ENCODE measurements at places on chromosomes 3 and 15.
A peak's percentile ranks its signal among the peaks of the same experiment; 100 is the strongest.

- no peak for DNase-seq
Measured at GRCh38 chr3:171847133-171847532, 4.0 kb downstream of the TMEM212 start.

- DNase-seq: no peak
Measured at GRCh38 chr3:15420871-15421270, 6.5 kb downstream of the METTL6 start.

- DNase-seq: no peak
Measured at GRCh38 chr15:32657198-32657883, 15.8 kb downstream of the SCG5 start.

- DNase-seq: no peak
Measured at GRCh38 chr3:47407896-47408838, 27.3 kb downstream of the PTPN23 start.

DNA sequence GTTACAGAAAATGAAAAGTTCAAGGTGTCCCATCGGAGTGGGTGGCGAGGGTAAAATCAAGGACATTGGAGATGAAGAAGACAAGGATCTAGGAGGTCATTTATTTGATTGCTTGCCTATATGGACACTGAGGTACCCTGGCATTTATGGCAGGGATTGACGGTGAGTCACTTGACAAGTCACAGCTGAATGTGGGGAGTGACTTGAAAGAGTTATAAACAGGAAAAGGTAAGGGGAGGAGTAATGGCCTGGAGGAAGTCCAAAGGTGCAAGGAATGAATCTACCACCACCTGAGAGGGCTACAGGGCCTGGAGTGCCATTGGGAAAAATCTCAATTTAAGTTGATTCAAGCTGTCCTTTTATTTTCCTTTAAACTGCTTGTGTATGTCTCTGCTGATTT, 11.8 kb upstream of the SGO1 start:
- no peak for DNase-seq

- DNase-seq: no peak
Measured at GRCh38 chr3:42057561-42058211, 33.5 kb upstream of the TRAK1 start.

GRCh38 chr3:120682095-120682681, at the start of gene HGD:
HGD (minus strand) TSS chr3:120682239; CDS start chr3:120682111, 128 bp downstream.
- no peak for DNase-seq

GRCh38 chr3:72309661-72310418, 524.9 kb upstream of the PROK2 start:
- no peak for DNase-seq

DNA sequence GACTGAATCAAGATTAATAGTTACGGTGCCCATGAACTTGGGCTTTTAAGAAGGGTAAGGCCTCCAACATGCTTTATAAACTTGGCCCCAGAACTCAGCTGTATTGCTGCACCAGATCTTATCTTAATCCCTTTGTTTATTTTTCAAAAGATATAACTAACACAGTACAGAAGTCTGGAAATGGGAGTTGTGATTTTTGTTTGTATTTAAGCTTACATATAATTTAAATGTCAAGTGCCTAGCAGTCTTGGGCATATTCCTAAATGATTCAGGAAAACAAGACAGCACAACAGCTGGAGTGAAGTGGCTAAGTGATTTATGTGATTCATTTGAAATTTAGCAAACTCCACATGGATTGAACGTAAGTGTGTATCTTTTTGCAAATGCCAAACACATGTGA, 56.2 kb downstream of the NBEAL2 start:
- no peak for DNase-seq

DNA sequence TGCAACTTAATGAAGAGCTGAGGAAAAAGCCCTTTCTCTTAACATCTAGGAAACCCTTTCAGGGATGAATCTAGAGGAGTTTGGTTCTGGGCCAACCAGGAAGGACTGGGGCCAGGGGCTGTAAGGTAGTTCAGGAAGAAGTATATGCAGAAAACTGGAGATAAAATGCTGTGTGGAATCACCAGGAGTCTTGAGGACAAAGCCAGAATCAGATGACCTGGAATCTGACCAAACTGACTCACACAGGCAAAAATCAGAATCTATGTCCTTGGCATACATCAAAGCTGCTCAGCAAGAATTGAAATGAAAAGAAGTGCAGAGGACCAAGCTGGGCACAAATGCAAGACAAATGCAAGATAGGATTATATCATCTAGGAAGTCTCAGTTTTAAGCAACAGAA, 59.4 kb upstream of the ATP2C1 start:
- DNase-seq: no peak

GRCh38 chr3:172106989-172107388, 67.6 kb downstream of the FNDC3B start:
- DNase-seq: no peak

DNA sequence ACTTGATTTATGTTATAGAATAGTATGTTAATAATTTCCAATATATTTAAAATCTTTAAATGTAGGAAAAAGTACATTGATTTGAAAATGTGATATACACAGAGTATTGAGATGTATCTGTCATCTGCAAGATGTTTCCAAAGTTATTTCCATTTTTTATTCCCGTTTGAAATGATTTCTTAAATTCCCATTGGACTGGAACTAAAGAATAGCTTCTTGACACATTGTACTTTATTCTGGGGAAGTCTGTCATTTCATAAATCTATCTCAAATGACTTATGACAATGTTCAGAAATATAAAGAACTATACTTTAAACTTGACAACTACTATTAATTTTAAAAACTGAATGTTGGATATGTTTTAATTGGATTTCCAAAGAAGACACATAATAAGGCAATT, 489.6 kb downstream of the ROBO2 start:
- DNase-seq: no peak

DNA sequence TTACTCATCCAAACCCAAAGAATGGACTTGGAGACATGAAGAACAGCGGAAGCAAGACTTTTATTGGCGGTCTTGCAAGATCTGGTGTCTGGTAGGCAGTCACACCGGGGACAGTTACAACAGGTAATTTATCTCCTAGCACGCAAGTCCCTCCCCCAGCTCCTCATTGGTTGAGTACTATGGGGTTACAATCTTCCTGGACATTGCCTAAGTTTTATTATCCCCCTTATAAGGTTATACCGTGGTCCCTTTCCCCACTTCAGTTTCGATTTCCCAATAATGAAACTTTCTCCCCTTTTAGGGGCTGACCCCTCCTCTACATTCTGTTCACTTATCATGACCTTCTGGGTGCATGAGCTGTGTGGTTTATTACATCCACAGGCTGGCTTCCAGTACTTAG, 18.7 kb downstream of the ARL8B start:
- DNase-seq: no peak

GRCh38 chr15:88256279-88257230, at the start of gene NTRK3:
NTRK3 (minus strand) TSS chr15:88256739; CDS start chr15:88256153, 586 bp downstream.
- no peak for DNase-seq

- no peak for DNase-seq
Measured at GRCh38 chr3:171135549-171135948, 109.0 kb upstream of the SLC2A2 start.

DNA sequence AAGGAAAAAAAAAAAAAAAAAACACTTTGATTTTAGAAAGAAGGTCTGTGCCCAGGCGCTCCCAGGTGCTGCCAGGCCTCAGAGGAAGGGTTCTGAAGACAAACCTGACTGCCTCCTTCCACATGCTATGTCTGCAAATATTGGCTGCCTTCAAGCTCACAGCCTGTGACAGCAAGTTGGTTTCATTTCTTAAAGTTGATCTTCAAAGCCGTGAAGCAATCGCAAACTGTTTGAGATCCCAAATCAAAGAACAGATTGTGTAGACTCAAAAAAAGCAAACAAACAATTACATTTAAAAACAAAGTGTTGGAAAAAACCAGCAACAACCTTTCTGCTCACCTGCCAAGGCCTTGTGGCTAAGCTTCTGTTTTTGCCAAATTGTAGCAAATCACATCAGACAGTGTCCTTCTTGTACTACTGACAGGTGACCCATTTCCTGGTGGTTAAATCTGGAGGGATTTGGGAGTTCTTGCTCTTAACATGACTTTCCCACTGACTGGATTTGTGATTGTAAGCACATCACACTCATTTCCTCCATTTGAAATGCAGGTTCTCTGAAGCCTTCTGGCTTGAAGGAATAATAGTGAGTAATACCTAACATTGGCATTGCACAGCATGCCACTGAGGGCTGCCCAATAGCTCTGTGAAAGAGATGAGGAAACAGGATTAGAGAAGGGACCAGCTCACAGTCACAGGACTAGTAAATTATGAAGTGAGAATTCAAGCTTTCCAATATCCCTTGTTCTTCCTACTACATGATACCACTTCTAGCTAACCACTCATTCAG, 502.4 kb downstream of the LPP start:
- DNase-seq: no peak

DNA sequence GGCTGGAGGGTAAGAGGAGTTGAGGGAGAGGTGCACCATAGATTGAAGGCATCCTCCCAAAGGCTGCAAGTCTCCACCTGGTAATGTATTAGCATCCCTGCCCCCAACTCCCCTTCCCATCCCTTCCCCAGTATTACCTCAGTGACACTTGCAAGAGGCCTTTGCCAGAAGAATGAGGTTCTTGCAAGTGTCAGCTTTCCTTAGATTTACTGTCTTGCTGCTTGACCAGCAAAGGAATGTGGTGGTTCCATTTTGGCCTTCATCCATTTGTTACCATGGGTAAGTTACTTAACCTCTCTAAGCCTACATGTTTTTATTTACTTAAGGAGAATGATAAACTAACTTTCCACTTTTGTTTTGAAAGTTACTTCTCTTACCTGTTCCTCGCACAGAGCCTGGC, 108.9 kb downstream of the LRTM1 start:
- no peak for DNase-seq

- DNase-seq: no peak
Measured at GRCh38 chr15:65612949-65613744, 2.2 kb upstream of the INTS14 start.

DNA sequence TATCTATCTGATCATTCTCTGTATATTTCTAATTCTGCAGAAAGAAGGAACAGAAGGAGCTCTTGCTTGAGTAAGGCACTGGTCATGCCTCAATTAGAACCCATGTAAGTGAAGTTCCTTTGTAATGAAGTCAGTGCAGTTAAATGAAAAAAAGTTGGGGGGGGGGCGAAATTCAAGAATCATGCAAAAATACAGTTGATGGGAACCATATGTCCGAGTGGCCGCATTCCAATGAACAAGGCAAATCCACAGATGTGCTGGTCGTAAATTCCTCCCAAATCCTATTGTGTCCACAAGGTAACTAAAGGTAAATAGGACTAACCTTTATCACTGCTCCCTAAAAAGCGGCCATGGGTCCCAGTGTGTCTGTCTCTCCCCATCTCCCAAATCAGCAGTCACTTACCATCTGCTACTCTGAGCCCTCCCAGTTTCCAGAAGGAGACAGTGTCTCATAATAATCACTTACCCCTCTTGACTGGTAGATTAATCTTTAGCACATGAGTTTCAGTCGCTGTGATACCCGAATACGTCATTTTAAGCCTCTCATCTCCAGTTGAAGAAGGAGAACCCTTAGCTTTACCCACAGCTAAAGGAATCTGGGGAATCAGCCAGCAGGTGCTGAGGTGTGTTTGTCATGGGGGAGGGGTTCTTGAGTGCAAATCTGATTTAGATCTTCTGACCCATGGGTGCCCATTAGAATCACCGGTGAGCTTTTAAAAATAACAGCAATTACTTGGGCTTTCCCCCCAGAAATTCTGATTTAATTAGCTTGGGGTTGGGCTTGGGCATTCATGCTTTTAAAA, 56.3 kb upstream of the EPHB3 start:
- peak; percentile 66 for DNase-seq

GRCh38 chr3:188197388-188197847, 43.5 kb downstream of the LPP start:
- DNase-seq: no peak

DNA sequence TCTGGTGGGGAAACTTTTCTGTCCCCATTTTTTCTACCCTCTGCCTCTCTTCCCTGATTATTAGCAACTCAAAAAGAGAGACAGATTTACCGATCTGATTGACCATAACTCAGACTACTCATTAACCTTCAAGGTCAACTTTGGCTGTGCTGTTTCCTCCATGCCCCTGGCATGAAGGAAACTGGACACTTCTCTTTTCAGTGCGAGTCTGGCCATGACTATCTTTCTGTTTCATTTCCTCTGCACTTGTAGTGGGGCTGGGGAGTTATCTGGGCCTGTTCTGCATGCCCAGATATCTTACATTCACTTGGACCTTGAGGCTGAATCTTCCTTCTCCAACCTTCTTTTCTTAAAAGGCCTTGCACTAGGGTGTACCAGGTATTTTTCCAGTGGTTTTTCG, 76.9 kb upstream of the SLCO2A1 start:
- DNase-seq: no peak

DNA sequence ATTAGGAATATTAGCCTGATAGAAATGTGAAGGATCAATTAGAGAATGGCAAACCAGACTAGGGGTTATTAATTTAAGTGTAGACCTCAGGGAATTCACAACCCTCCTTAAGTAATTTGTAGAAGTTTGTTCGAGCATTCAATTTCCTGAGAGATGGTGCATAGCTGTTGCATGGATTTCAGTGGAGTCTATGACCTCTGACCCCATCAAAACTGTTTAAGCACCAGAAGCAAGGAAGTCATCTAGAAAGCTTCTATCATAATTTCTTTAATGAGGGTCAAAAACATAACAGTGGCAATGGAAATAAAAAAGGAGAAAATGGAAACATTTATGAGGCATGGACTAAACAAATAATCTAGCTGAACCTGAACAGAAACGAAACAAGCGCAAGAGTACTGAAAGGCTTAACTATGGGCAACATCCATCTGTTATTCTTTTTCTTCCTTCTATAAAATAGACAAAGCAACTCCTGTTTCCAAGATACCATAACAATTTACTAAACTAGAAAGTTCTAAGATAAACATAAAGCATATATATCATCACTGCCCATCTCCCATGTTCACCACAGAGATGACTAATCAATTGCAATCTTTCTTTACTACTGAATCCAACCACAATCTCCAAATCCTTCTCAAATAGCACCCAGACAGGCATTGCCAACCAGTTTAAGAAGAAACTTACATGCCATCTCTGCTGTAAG, 151.4 kb downstream of the THRB start:
- DNase-seq: peak; percentile 45

GRCh38 chr15:63157891-63158431, 684 bp upstream of the RPS27L start:
- peak; percentile 40 for DNase-seq

DNA sequence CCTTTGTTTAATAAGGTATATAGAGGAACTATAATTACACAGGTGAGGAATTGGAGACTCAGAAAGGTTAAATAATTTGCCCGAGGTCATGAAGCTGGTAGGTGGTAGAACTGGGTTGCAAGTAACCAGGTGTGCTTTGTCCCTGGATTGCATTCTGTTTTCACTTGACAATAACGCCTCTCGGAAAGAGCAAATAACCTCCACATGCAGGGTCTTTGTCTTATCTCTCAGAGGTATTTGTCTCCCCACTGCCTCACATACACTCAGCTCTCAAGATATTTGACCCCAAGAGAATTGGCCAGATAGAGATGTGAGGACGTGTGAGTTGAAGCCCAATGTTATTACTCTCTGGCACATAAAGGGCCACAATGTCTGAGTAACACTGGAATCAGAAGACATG, 320.9 kb upstream of the ONECUT1 start:
- no peak for DNase-seq

DNA sequence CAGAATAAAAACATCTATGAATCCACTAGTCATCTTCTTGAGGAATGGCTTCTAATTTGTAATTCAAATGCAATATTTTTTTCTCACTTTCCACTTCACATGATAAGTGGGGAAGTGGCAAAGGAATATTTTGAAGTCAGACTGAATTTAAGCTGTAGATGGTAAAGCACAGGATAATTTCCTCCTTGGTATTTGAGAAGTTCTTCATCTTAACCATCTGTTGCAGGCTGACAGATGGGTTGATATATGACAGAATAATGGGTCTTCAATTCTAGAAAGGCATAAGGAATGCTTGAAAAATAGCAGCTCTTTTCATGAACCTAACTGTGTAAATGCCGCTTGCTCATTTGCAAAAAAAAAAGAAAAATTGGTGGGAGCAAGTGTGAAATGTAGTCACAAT, 66.5 kb upstream of the SNTN start:
- DNase-seq: no peak

All from fibroblast of skin of left quadriceps (primary cell).